Right renal pelvis (tissue), 4 donors: ENCODE measurements at places on chromosomes 16 and 17. TPM values are rescaled to one million over a fixed set of nuclear protein-coding genes. Genes with fewer than 3 reads are reported as not detected.

The SLC2A4 gene
- 2.0 TPM for polyA plus RNA-seq

The DPEP3 gene
- not detected for polyA plus RNA-seq

The GPR142 gene
- polyA plus RNA-seq, result 0.17 TPM

The PLXDC1 gene
- 7.0 TPM for polyA plus RNA-seq

DNA sequence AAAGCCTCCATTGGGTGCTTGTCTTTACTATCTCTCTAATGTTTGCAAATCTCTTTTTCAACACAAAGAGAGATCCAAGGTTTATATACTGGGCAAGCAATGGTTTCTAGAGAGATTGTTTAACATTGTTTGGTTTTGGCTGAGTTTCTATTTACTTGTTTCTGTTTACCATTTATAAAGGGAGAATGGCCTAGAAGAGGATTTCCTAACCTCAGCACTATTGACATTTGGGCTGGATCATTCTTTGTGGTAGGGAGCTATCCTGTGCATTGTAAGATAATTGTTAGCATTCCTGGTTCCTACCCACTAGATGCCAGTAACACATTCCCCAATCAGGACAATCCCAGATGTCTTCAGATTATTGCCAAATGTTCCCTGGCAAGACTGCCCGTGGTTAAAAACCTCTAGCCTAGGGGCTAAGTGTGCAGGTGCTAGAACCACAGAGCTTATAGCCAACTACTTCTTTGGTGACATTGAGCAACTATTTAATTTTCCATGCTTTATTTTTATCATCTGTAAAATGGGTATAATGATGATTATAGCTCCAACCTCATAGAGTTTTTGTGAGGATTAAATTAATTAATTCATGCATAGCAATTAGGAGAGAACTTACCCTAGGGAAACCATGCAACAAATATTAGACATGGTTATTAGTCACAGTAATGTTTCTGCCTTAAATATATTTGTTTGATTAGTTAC is 413.9 kb upstream of the MAF start:
- no peak for DNase-seq

GRCh38 chr16:87733190-87733589 is 32.6 kb downstream of the KLHDC4 start:
- DNase-seq, result no peak

- no peak for DNase-seq
Observed at GRCh38 chr17:21523497-21524210, 147.5 kb downstream of the KCNJ12 start.

GRCh38 chr16:28105954-28106353 is 42.4 kb upstream of the GSG1L start:
- no peak for DNase-seq

- DNase-seq, result no peak
Observed at GRCh38 chr16:67878846-67879245, 5.8 kb upstream of the NRN1L start.

GRCh38 chr16:48394355-48394703 is 9.1 kb upstream of the SIAH1 start:
- no peak for DNase-seq

DNA sequence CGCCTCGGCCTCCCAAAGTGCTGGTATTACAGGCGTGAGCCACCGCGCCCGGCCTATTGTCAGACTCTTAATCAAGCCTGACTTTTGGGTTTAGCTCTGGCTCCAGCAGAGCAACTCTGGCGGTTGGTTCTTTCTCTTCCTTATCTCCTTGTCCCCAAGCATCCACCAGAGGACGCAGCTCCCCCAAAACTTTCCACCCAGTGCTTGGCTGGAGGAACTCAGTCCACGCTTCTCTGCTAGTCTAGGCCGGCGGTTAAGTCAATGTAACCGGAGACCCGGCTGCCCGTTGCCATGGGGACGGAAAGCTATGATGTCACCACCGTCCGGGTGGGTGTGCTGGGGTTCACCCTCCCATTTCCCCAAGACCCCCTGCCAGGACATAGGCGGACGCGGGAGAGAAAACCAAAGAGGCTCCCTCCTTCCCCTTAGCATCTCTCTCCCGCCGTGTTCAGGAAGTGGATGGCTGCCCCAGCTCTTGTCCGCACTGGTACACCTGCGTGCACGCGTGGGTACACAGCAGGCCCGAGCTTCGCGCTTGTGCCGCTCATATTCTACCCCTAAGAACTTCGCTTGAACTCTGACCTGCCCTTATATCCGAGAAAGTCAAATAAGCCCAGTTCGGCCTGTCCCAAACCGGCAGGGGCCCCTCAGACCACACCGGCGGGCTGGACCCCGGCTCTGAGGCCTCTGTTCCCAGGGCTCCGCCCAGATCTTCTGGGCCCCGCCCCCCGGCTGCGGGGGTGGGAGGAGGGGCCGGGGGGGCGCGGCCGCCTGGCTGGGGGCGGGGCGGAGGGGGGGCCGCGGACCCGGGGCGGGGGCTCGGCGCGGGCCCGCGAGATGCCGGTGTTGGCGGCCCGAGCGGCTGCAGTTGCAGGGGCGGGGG is at the start of gene RND2:
TSS of gene RND2 (plus strand) at position 825 of the 883 bp plus-strand sequence. CDS start 117 bp downstream, outside the sequence.
- DNase-seq, result peak; percentile 88

DNA sequence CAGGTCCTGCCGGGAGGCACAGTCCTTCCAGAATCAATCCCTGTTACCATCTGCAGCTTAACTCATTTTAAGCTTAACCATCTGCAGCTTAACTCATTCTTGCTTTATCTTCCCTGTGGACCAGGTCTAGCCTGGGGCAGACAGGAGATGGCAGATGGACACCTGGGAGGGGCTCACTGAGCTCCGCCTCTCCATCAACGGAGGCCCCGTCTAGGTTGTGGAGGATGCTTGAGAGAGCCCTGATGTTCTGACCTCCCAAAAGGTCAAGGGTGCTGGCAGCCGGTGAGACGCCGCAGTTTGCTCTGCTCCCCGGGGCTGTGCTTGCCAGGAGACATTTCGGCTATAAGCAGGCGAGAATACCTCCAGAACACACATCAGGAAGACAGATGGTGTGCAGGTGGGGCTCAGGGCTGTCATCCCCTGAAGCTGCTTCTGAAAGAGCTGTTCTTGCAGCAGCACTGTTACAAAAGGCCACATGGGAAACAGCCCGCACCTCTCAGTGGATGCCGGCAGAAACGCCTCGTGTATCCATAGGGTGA is 41.3 kb downstream of the BAIAP2 start:
- no peak for DNase-seq

GRCh38 chr17:17540278-17540906 is 44.2 kb upstream of the RASD1 start:
- no peak for DNase-seq
